ENCODE measurements at places on chromosomes 5 and 9. TPM values are rescaled to one million over a fixed set of nuclear protein-coding genes. Genes with fewer than 3 reads are reported as not detected.

Gene TJP2
- polyA plus RNA-seq, result 28.6 TPM

Gene STK32A
- 0.48 TPM for polyA plus RNA-seq

Gene NKD2
- polyA plus RNA-seq, result 12.8 TPM

Gene ANKRD34B
- polyA plus RNA-seq, result not detected

Measured in stomach (tissue), 19 donors.